ENCODE measurements at places on chromosomes 11 and 22.

DNA sequence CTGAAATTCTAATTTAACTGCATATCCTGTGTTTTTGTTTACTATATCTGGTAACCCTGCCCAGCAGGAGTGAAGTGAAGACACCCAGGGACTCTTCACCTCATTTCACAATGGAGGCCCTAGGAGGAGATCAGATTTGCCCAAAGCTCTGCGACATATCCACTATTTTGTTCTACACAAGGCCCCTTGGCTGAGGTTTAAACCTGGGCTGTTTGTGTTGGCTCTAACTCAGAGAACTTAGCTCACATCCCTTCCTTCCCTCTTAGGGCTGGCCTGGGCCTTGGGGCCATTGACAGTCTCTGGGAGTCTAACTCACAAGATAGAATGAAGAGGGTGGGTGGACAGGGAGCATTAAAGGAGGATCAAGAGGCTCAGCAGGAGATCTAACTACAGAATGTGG lies 8.2 kb upstream of the PLA2G3 start:
- DNase-seq = no peak

DNA sequence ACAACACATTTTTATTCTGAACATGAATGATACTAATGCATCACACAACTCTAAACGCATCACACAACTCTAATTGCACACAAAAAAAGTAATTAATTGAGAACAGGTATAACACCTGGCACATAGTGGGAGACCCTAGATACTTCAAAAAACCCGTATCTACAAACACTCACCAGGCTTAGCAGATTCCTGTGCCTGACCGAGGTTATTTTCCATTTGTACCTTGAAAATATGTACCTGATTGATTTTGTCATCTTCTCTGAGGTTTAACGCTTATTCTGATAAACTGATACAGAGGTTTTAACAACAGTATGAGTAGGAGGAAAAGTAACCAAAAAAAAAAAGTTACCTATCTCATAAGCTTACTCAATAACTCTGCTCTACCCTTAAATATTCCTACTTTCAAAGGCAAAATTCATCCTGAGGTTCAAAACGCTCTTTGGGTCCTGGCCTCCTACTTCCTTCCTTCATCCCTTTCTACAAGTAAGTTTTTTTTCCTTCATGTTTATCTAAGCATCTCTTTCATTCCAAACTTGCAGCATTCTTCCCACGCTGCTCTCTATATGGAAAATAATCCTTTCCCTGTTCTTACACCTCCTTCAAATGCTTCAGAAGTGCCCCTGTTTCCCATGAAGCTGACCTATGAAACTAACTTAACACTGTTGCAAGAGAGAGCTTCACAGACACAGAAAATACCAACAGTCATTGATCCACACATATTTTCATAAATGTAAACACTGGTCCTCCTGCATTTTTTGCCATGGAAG lies 73.3 kb downstream of the ETS1 start:
- no peak for DNase-seq

DNA sequence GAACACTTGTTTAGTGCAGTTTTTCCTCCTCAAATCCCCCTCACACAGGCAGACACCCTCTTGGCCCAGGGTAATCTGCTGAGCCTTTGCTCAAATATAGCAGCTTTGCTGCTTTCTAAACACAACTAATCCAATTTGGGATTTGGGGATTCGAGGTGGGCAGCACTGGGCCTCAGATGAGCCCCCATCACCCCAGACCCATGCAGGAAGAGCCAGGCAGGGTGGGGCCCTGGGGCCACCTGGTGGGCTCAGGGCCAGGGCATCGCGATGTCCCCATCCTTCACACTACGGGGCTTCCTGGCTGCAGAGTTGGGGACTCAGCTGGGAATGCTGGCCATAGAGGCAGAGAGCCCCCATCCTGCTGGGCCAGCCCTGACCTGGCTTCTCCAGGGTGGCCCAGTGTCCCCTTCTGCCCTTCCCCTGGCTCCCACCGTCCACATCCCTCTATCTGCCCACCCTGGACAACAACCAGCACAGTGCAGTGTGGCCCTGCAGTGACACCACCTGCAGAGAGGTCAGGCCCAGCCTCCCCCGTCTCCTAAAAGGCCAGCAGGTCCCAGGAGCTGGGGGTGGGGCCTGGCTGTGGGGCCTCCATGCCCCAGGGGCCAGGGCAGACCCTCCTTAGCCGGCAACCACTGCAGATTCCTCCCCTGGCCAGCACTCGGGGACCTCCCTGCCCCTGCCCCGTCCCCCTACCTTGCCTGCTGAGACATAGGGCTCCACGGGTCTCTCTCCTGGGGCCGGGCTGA lies 56.6 kb upstream of the CCDC188 start:
- no peak for DNase-seq

DNA sequence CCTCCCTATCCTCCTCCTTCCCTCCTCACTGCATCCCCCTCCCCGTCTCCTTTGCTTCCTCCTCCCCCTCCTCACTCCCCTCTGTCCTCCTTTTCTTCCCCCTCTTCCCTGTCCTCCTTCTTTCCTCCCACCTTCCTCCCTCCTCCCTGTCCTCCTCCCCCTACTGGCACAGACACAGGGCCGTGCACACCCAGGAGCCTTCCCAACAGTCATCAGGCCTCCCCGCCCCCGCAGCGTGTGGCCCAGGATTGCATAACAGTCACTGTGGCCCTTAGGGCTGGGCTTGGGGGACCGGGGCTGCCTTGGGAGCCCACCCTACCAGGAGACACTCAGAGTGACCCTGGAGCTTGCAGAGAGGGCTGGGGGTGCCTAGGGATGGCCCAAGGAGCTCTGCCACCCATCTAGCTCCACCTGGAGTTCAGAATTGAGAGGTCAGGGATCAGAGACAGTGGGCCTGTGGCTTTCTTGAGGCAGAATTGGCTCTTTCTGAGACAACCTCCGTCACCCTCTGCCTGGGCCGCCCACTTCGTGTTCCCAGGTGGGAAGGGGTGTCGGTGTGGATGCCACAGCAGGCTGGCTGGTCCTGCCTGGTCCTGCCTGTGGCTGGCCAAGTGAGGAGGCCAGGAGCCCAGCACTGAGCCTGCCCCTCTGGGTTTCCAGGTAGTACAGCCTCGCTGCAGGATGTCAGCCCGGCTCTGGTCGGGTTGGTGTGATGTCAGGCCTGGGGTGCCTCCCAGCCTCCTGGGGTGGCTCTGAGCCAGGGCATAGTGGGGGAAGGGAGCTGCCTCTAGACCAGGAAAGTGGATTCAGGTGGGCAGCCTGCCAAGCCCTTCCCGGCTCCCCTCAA lies 1.6 kb downstream of the SPI1 start:
- no peak for DNase-seq

DNA sequence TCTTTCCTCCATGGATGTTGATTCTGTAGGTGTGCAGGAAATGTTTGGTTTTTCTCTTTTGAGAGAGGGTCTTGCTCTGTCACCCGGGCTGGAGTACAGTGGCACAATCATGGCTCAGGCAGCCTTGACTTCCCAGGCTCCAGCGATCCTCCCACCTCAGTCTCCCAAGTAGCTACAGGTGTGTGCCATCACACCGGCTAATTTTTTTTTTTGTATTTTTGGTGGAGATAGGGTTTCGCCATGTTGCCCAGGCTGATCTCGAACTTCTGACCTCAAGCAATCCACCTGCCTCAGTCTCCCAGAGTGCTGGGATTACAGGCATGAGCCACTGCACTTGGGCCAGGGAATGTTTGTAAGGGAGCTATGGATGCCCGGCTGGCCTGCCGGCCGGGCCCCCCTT lies 4.5 kb downstream of the PRR5 start:
- no peak for DNase-seq

DNA sequence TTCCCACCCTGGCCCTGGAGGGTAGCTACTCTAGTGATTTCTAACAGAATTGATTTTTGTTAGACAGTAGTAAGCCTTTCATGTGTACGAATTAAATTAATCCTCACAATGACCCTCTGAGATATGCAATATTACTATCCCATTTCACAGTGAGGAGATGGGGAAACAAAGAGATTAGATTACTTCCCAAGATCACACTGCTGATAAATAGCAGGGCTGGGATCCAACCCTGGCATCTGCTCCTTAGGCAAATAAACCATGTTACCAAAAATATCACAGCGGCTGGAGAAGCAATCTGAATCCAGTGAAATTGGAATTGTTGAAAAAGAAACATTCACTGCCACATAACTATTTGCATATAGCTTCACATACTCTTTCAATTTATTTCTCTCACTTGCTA lies 12.8 kb upstream of the CAVIN3 start:
- peak; percentile 37 for DNase-seq

GRCh38 chr11:85893395-85893794 lies 38.2 kb downstream of the CCDC83 start:
- no peak for DNase-seq

- DNase-seq = no peak
These were observed 224.6 kb upstream of the CCDC90B start for GRCh38 chr11:83510530-83511460.

DNA sequence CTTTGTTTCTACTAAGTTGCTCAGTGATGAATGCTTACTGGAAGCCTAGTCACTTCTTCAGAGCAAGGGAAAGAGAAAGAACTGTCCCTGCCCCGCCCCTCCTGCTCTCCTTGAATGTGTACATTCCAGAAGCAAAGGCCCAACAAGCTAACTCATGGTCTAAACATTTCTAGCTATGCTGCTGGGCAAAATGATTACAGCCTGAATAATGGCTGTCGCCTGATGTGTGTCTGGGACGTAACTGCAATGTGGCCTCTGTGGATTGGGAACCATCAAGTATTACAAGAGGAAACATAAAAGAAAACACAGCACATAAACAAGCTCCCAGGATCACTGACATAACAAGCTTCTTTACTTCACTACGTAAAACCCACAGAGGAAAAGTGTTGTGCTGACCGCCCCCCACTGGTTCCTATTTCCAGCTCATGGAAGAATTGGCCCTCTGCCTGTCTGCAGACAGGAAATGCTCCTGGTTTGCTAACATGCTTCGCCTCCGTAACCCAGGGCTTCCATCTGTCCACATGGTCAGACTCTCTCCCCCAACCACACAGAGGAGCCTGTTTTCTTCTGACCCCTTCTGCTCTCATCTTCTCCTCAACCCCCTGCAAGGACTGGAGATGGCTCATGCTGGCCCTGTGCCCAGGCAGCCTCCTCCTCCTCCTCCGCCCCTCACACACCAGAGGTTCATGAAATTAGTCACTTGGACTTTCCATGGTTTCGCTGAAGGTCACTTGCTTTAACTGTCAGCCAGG lies 187.2 kb downstream of the MAML2 start:
- DNase-seq = no peak

DNA sequence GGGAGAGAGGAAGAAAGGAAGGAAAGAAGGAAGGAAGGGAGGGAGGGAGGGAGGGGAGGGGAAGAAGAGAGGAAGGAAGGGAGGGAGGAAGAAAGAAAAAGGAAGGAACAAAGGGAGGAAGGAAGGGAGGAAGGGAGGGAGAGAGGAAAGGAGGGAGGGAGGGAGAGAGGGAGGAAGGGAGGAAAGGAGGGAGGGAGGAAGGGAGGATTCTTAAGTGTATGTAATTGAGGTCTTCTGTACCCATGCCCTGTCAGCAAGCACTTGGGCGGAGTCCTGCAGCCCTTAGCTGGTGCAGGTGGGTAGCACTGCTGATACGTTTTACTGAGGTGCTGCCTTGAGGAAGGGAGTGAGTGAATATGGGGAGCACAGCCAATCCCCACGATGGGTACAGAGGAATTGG lies 56.9 kb upstream of the RASD2 start:
- DNase-seq = no peak

- DNase-seq = peak; percentile 84
These were observed 33.8 kb upstream of the SPON1 start for GRCh38 chr11:13928566-13929251.

- no peak for DNase-seq
These were observed 639 bp downstream of the CRY2 start for GRCh38 chr11:45847911-45848316.

DNA sequence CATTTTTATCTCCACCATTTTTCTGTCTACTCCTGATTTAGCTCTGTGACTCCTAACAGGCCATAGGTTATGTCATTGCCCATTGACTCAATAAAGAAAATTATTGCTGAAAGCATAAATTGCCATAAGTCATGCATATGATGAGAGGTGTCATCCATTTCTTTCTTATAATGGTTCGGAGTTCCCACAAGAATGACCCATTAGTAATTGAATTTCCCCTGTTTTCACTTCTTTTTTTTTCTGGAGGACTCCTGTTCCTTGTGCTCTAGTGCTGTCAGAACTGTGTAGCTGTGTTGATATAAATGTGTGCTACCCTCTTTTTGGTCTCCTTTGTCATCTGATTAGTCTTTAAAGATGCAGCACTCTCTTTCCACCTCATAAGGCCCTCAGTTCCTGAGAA lies 22.9 kb upstream of the CARD18 start:
- DNase-seq = no peak

DNA sequence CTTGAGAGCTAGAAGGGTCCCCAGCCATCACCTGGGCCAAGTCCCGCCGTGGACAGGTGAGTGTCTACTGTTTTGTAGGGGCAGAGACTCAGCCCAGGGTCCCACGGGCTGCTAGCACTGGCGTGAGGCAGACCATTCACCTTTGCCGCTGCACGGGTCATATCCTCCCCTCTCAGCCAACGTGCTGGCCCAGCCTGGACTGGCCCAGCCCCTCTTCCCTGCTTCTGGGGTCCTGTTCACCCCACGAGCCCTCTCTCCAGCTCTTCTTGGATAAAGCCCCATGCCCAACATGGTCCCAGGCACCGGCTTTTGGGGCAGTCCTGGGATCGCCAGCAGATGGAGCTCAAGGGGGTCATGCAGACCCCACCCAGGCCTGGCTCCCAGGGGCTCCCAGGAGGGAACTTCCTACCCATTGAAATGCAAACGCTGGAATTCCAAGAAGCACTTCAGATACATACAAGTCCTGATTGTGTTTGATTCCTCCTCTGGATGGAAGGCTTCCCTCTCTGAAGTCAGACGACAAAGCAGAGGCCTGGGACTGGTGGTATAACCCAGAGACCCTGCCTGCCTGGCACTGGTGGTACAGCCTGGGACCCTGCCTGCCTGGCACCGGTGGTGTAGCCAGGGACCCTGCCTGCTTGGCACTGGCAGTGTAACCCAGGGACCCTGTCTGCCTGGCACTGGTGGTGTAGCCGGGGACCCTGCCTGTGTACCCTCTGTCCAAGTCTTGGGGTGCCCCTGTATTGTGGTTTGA lies 8.9 kb upstream of the SEPTIN5 start:
- DNase-seq = no peak

GRCh38 chr11:117950301-117950700 lies 21.1 kb upstream of the TMPRSS13 start:
- no peak for DNase-seq
